Fibroblast of pulmonary artery (primary cell): ENCODE measurements at places on chromosomes 5 and 9.

- DNase-seq = no peak
Observed at GRCh38 chr9:129778469-129778868, 24.5 kb upstream of the TOR1B start.

DNA sequence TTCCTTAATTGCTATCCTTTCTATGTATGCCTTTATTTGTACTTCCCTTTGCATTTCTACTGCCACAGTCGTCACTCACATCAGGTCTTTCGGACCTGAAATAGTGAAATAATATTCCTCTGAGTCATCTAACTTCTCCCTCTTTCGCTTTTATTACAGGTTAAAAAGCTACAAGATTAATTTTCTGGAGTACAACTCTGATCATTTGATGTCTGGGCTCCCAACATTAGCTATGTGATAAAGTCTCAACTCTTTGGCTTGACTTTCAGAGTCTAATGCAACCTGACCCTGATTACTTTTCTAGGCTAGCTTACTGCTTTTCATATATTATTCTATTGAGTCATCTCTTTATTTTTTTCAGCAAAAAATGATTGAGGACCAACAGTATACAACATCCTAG lies 638.8 kb upstream of the WWC1 start:
- DNase-seq = no peak

- no peak for DNase-seq
Observed at GRCh38 chr5:17403695-17404490, 94.1 kb upstream of the TAF11L2 start.

GRCh38 chr5:154191467-154192261 lies 1.1 kb downstream of the GALNT10 start:
- peak; percentile 58 for DNase-seq

GRCh38 chr5:22908129-22908528 lies 55.0 kb upstream of the CDH12 start:
- peak; percentile 28 for DNase-seq
